ENCODE measurements at places on chromosomes 5 and 9.

DNA sequence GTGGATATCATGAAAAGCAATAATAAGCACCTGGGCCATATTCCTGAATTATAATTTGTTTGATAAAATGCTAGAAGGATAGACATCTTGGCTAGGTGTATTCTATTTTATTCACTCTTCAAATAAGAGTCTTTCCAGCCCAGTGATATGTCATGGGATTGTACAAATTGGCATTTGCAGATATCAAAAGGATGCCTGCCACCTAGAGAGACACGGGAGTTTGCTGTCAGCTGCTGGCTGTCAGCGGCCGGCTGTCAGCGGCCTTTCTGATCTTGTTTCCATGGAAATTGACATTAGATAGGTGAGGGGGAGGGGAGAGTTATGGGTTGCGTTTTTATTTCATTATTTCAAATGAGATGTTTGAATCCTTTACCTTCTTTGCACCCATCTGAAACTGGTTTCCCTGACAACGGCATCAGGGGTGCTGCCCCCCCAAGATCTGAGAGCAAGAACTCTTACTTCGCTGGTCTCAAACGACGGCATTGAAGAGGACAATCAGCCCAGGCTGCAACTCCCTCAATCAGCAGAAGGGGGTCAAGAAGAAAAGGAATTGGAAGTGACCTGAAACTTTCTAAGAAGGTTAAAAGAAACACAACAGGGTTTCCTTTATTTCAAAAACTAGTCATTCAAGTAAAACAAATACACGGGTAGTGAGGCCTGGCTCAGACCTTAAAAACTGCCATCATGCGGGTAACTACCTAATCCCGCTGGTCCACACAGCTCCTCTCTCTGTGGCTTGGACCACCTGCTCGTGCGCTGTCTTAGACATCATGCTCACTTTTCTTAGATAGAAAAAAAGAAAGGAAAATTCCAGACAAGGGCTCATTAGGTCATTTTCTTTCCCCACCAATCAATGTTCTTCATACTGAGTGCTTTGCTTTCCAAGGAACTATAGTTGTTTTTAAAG, 115.7 kb downstream of the TLE1 start:
- no peak for DNase-seq

DNA sequence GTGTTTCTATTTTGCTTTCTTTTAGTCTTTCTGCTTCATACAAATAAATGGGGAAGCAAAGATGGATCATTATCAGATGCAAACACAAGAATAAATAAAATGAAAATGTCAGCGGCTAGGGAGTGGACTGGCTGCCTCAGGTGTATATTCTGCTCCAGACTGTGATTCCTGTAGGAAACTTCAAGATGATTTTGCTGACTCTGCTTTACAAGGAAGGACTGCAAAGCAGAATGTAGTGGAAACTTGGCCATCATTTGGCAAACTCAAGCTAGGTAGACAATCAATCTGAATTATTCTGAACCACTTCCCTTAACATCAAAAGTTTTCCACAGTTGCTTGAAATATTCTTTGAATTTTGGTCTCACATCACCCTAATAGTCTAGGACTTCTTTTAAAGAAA, 38.1 kb upstream of the NREP start:
- DNase-seq: no peak

DNA sequence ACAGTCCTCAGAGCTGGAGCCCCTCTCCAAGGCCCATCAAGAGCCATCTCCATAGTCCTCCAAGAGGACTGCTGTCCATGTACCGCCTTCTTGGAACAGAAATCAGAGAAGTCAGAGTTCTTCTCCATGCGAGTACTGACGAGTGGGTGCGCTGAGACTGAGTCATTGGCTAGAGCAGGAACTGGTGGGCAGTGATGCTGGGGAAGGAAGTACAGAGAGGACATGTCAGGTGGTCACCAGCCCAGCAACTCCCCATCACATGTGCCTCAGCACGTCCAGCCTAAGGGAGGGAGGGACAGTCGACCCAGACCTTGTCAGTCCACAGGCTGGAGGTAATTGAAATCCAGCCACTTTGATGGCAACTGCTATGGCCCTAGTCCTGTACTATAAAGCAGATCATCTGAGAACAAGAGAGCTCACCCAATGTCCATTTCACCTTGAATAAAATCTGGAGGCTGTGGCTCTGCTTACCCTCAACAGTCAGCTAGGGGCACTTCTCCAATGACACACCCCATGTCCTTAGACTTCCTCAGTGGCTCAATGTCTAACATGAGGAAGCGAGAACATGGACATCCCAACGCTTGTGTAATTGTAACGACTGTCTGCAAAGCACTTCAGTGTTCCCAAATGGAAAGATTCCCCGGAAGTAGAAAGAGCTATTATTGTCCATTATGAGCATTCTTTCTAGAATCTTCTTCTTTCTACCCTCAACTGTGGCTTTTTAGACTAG, 15.0 kb upstream of the FBP1 start:
- DNase-seq: no peak

DNA sequence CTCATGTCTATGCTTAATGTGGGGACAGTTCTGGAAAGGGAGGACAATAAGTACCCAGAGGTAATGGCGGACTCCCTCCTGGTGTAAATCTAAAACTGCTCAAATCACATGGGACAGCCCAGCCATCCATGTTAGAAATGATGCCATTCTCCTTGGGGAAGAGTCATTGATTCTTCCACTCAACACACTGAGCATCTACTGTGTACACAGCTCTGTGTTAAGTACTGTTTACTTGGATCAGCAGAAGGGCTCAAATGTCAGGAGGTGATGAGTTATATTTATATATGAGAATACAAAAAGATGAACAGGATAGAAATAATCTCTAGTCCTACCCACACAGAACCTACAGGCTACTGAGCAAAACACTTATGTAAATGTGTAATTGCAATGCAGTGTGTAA, 31.8 kb upstream of the NANS start:
- no peak for DNase-seq

- DNase-seq: no peak
Measured at GRCh38 chr9:109868207-109868606, 88.2 kb downstream of the PALM2AKAP2 start.

GRCh38 chr5:10701567-10702039, 59.4 kb downstream of the DAP start:
- DNase-seq: no peak

Data from stimulated activated CD4-positive, alpha-beta T cell treated with anti-CD3 and anti-CD28 coated beads, Interleukin-1b, Interleukin-23, amount 100 ng/mL, for 1 hour (primary cell).